ENCODE measurements at places on chromosomes 2 and 18. TPM values are rescaled to one million over a fixed set of nuclear protein-coding genes. Genes with fewer than 3 reads are reported as not detected.

GLS gene
- polyA plus RNA-seq: 43.6 TPM

REG3A gene
- polyA plus RNA-seq: 0.93 TPM

HOXD11 gene
- not detected for polyA plus RNA-seq

SAG gene
- not detected for polyA plus RNA-seq

ATF2 gene
- 18.1 TPM for polyA plus RNA-seq

RGPD4 gene
- not detected for polyA plus RNA-seq

PPM1G gene
- 51.2 TPM for polyA plus RNA-seq

VAPA gene
- 92.5 TPM for polyA plus RNA-seq

GRCh38 chr2:177044671-177045070 lies 167.9 kb upstream of the HNRNPA3 start:
- no peak for DNase-seq

DNA sequence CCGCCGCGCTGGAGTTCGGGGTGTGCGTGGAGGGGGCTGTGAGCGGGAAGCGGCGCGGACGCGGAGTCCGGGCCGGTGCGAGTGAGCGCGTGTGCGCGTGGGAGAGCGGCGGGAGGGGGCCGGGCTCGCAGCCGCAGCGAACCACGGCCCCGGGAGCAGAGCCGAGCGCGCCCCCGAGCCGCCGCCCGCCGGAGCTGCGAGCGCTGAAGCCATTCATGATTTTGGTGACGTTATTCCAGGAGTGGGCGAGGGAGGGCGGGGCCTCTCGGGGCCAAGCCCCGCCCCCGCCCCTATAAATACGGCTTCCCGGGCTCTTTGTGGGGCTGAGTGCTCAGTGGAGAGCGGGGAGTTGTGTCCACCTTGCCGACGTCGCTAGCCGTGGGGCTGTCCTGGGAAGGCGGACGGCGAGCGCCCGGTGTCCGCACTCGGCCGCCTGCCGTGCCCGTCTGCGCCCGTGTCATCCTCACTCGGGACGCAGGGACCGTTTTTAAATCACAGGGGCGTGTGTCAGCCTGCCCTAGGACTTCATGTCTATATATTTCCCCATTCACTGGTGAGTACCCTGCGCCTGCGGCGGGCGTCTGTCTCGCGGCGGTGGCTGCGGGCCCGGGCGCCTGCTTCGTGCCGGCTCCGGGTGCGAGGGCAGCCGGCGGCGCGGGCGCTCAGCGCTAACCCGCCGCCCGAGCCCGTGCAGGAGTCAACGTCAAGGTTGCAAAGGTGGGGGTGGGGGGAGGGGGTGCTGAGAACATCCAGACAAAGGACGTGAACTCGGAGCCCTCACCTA lies at the start of gene LBH:
TSS of gene LBH (plus strand) at position 323 of the 784 bp plus-strand sequence. CDS start at position 528, 205 bp downstream.
- DNase-seq: peak; percentile 96

DNA sequence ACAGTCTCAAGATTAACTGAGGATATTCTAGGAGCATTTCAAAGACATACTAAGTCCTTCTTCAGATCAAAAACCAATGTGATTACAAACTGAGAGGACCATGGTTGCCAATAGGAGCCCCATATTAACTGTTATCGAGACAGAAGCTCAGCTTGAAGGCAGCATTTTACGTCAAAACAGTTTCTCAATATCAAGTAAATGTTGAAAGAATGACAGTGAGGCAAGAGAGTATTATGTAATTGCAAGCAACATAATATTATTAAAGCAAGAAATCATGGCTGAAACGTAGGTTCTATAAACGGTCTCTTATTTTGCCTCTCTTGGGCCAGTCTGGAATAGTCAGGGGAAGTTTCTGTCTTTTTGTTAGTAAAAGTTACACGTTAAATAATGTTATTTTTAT lies 22.9 kb downstream of the RIT2 start:
- no peak for DNase-seq

DNA sequence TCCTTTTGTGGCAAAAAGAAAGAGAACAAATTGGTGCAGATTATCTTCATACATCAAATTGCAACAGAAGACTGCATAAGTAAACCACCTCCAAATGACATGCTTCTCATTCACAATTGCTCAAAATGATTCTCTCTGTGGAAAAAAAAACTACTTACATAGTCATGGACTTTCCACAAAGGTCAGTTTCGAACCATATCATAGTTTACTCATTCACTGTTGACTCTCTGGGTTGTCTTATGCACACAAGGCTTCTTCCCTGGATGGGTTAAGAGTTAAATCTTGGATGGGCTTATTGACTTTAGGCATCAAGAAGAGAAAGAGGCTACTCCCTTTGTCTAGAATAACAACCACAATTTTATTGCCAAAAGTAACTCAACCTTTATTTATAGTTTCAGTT lies 91.3 kb upstream of the RAB27B start:
- no peak for DNase-seq

DNA sequence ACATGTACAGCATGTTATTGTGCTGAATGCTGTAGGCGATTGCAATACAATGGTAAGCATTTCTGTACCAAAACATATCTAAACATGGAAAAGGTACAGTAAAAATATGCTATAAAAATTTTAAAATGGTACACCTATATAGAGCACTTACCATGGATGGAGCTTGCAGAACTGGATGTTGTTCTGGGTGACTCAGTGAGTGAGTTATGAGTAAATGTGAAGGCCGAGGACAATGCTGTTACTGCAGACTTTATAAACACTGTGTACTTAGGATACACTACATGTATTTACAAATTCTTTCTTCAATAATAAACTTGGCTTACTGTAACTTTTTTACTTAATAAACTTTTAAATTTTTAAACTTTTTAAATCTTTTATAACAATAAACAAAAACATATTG lies 473.4 kb upstream of the UBE2E3 start:
- no peak for DNase-seq

- no peak for DNase-seq
Measured at GRCh38 chr2:230153390-230153976, 66.3 kb downstream of the SP110 start.

DNA sequence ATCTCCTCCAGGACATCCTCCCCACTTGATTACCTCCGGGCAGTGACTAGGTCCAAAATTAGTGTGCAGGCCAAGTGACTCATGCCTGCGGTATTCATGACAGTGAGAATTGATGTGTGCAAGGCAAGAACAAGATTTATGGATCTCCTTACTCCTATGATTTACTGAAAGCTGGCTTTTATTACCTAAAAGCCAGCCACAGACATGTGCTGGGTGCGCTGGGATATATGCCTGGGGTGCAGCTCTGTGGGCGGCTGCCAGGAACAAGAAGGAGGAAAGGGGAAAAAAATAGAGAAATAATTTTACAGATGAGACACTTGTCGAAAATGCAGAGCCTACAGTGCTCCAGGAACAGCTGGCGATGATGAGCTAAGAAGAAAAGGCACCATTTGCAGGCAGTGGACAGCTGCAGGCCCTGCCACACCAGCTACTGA lies 359.3 kb downstream of the CMPK2 start:
- DNase-seq: no peak

DNA sequence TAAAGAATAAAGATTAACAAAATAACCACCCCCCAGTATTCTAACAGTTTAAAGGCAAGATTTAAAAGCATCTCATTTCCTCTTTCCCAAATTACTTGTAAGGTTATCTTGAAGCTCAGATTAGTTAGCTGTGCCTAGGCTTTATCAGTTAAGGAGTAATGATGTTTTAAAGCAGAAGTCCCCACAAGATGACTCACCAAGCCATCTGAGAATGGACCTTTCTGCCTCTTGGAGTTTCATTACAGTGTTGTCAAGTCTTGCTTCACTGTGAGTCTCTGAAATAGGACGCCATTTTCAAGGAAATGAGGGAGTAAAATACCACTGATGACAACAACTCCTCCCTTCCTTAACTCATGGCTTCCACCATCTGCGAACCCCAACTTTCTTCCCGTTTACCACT lies 35.9 kb downstream of the ZNF385B start:
- DNase-seq: no peak

DNA sequence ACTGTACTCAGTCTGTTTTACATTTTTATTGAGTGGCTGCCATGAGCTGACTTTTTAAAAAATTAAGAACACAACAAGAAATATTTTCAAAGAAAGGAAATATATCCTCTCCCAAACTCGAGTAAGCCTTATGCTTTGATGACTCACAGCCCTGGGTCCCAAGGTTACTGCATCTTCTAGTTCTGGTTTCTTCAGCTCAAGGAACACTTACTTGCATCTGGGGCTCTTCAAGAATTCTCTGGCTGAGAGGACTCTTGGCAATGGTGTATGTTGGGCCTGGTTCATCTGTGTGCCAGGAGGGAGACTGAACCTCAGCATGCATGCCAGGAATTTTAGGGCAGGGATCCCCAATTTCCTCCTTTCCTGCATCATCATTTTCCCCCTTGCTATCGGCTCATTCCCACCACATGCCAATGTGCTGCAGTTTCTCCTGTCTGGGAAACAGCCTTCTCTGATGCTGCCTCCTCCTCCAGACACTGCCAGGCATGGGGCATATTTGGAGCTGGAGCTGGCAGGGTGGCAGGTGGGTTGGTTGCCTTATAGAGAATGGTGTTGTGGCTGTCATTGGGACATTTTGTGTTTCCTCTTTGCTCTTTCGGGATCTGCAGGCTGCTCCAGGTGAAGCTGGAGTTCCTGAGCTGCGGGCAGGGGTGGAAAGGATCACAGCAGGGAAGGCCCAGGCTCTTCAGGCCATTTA lies 192.2 kb upstream of the HS6ST1 start:
- DNase-seq: peak; percentile 51

GRCh38 chr2:101883860-101884259 lies 107.9 kb upstream of the IL1R2 start:
- DNase-seq: no peak

- no peak for DNase-seq
Measured at GRCh38 chr2:215874418-215874817, 138.9 kb downstream of the MREG start.

DNA sequence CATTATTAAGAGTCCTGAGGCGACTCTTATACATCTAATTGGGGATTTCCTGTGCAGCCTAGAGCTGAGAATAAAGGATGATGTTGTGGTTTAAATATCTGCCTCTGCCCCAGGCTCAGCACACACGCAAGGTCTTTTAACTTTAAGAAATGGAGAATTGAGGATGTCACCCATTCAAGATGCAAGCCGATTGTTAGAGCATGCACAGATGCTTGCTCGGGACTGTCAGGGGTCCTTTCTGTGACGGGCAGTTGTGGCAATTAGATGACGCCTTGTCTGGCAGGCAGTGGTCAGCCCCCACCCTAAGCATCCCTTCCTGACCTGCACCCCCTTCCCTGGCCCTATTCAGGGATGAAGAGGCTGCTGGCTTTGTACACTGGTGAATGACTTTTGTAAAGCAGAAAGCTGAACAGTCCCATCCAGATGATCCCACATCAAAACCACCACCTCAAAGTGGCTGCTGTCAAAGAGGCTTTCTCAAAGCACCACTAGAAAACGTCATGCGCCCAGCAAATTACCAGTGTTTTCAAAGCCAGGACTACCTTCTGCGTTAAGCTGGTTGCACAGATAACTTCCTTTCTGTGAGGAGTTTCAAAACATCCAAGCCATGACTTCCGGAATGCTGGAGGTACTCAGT lies 23.7 kb downstream of the FAM178B start:
- DNase-seq: peak; percentile 67

GRCh38 chr2:196743165-196743564 lies 56.3 kb downstream of the GTF3C3 start:
- no peak for DNase-seq

- DNase-seq: no peak
Measured at GRCh38 chr2:121860033-121860757, 104.7 kb downstream of the TSN start.

GRCh38 chr2:219252900-219253752 lies at the start of gene TUBA4B:
Gene TUBA4B, plus strand, starts transcription at chr2:219253243. Its CDS starts 165 bp downstream, at chr2:219253408.
- peak; percentile 93 for DNase-seq

DNA sequence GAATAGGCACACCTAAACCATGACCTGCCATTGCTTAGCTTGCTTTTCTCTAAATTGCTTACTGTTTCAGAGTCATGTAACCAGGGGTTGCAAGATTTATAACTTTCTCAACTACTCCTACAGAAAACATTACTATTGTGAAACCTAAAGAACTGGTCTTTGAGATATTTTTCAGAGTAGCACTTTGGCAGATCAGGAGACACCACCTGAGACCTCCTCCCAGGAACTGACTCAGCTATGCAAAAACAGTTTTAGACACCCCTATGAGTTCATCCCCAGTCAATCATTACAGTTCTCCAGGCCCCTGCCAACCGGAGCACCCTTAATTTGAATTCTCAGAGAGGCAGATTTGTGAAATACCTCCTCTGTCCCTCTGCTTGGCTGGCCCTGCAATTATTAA lies 80.3 kb downstream of the MBOAT2 start:
- no peak for DNase-seq

GRCh38 chr2:68126561-68126960 lies 31.1 kb upstream of the PNO1 start:
- no peak for DNase-seq

DNA sequence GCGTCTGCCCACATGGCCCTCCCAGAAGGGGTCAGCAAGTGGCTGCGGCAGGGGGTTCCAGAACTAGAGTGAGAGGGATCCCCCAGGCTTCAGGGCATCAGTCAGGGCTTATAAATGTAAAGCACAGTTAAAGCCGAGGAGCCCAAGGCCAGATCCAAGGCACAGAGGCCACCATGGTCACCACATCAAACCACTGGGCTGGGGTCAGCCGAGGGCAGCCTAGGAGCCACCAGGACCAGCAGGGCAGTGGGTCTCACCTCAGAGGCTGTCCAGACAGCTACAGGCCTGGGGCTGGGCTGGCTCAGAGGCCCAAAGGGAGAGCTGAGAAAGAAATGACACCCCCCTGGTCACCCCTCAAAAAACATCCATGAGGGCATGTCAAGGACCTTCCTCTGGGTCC lies 188.5 kb downstream of the INHBB start:
- DNase-seq: no peak

- peak; percentile 47 for DNase-seq
Measured at GRCh38 chr2:8505311-8505920, 176.4 kb upstream of the ID2 start.

DNA sequence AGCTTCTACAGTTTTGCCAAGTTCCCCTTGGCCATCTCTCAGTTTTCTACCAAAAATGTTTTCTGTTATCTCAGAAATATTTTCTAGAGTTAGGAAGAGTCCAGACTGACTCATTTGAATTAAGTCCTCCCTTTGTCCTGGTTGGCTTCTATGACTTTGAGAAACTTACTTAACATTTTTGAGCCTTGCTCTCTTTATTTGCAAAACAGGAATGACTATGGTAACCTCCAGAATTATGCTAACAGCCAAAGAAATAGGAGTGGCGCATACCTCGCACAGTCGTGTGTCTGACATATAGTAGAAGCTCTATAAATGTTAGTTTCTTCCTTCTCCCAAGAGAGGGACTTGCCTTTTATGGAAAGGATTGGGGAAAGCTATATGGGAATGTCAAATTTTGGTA lies 841.1 kb downstream of the TSN start:
- DNase-seq: no peak

DNA sequence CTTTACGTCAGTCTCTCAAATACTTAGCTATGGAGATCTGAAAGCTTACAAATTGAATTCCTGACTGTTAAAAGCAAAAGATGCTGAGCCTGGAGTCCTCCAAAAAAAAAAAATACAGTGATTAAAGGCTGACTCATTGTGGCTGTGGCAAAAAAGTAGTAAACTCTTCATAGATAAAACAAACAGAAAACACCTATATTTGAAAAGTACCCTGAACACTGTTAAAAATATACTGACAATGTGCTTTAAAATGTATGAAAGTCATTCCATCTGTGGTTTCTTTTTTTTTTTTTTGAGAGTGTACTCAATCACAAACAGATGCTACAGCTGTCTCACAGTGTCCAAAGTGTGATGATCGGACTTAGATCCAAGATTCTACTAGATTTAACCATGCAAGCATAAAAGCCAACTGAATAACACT lies 267.6 kb upstream of the CYP26B1 start:
- DNase-seq: no peak

All from spleen (tissue), 13 donors.